ENCODE measurements at places on chromosomes 2 and 18.

DNA sequence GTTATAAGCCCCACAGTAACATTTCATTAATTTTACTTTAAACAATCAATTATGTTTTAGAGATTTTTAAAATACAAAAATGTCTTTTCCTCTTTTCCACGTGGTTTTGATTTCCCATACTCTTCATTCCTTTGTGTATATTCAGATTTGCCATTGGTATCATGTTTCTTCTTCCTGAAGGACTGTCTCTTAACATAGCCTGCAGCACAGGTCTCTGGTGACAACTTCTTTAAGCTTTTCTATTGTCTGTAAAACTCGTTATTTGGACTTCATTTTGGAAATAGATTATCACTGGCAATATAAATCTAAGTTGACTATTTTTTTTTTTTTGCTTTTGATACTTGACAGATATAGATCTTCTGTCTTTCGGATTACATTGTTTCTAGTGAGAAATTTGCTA is 115.2 kb upstream of the KLHL29 start:
- no peak for DNase-seq

DNA sequence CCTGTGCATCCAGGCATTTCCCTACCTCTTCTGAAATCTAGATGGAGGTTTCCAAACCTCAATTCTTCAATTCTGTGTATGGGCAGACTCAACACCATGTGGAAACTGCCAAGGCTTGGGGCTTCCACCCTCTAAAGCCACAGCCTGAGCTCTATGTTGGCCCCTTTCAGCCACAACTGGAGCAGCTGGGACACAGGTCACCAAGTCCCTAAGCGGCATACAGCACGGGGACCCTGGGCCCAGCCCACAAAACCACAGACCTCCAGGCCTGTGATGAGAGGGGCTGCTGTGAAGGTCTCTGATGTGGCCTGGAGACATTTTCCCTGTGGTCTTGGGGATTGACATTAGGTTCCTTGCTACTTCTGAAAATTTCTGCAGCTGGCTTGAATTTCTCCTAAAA is 255.4 kb downstream of the TDRD15 start:
- DNase-seq, result no peak

- peak; percentile 18 for DNase-seq
Measured at GRCh38 chr18:76274468-76275289, 220.4 kb downstream of the ZNF516 start.

GRCh38 chr2:198137733-198138132 is 333.3 kb downstream of the PLCL1 start:
- no peak for DNase-seq

DNA sequence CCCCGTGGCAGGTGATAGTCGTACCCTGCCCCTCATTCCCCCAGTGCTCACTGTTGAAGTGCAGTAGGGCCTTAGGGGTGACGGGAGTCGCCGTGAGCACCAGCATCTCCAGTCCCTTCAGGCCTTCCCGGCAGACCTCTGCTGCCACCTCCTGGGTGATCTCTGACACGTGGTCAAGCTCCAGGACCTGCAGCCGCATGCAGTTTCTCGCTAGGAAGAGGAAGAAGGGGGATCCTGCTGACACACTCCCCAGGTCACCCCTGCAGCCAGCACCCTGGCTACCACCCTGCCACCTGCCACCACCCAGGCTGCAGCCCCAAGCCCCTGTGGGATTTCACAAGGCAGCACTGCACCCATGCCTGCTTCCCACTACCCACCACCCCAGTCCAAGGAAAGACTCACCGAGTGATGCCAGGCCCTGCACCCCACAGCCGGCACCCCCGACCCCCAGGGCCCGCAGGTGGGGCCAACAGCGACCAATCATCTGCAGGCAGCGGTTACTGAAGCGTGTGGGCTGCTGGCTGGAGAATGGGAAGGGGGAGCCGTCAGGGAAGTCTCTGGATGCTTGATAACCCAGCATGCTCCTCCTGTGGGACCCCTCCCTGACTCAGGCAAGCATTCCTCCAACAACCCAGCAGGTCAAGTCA is 23.8 kb downstream of the FBXO41 start:
- DNase-seq, result peak; percentile 95

DNA sequence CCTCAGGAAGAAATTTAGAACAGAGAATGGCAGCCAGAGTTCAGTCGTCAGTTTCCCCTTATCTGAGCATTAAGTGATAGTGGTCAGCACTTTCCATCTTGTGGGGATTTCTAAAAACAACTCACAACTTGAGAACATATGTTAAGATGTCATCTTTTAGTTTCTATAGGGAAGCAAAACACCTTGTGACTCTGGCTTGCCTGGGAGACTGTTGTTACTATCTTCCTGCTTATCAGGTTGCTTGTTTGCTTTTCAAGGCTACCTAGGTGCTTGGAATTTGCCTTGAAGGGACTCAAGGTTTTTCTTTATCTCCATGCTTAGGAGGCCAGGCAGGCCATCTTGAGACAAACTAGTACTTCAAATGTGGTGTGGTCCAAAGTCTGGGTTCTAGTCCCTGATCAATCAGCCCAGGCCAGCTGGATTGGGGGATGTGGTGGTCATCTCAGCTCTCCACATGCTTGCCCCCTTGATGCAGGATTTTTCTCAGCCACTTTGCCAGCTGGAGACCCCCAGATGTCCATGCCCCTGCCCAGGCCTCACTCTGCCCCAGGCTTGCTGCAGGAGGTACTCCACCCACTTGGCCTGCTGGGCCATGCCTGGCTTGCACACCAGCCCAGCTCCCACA is 125.9 kb downstream of the LYPD1 start:
- DNase-seq, result no peak

DNA sequence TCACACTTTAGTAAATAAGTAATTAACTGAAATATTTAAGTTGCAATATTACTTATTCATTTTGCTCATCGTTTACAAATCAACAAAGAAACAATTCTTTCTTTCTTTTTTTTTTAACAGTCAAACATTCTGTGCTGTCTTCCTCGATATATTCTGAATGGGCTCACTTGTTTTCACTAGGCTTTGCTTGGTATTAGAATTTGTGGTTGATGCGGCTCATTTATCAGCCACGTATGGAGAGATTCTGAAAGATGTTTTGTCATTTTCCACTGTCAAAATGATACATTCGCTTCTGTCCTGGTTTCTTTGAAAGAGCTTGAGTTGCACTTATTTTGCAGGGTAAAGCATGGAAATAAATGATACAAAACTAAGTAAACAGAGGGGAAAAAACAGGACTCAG is 323.7 kb downstream of the LRRTM1 start:
- DNase-seq, result no peak

Data from 8988T (cell line).